Renal cortex interstitium (tissue), 15 donors: ENCODE measurements at places on chromosomes 2 and 18.
A peak's percentile ranks its signal among the peaks of the same experiment; 100 is the strongest.

- DNase-seq = peak; percentile 67
Observed at GRCh38 chr2:239393941-239394340, 6.9 kb downstream of the HDAC4 start.

DNA sequence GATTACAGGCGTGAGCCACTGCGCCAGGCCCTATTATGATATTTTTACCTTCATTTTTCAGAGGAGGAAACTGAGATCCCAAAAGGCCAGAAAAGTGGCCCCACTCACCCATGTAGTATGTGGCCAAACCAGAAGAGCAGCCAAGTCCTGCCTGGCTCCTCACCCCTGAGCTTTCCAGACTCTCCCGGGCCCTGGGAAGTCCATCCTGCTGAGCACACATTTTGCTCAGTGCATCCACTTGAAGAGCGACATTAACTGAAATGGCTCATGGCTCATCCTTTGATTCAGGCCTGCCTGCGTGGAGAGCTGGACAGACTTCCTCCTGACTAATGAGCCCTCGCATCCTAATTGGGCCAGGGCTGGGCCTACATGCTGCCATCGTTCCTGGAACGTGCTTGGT, 9.5 kb upstream of the NGEF start:
- no peak for DNase-seq

GRCh38 chr2:214839464-214839863, 30.0 kb upstream of the BARD1 start:
- no peak for DNase-seq

DNA sequence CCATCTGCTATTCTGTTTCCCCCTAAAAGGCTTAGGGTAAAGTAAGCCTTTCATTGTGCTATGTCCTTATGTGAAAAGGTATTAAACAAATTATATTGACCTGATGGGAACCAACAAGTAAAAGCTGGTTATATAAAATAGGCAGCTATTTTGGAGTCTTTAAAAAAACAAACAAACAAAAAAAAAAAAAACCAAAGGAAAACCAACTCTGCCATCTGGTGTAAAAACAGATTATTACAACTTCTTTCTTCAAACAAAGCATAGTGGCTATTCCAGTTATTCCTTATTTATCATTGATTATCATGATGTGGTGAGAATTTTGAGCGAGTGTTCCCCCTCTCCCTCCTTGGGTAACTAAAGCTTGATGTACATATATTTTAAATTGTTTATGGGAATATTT, 122.3 kb upstream of the FHL2 start:
- DNase-seq = peak; percentile 28

- DNase-seq = no peak
Observed at GRCh38 chr2:45586600-45586999, 24.5 kb downstream of the SRBD1 start.
